Osteocyte (in vitro differentiated cells): ENCODE measurements at places on chromosomes 13 and 19. TPM values are rescaled to one million over a fixed set of nuclear protein-coding genes. Genes with fewer than 3 reads are reported as not detected.

GRCh38 chr13:20219577-20219976 lies 12.5 kb downstream of the GJB6 start:
- no peak overlapping the region for H3K27ac ChIP-seq
- no peaks in the 10 kb centered on the region for H3K4me1 ChIP-seq
- H3K27me3 ChIP-seq: peaks cover 54% of the 10 kb centered on the region
- no peaks in the 10 kb centered on the region for H3K36me3 ChIP-seq
- no peak overlapping the region for H3K4me3 ChIP-seq
- DNase-seq: no peak

GRCh38 chr13:30004204-30004603 lies 153.8 kb upstream of the UBL3 start:
- peaks cover 8% of the 10 kb centered on the region for H3K4me1 ChIP-seq
- no peak overlapping the region for H3K27ac ChIP-seq
- peak; percentile 59 for DNase-seq
- H3K4me3 ChIP-seq: no peak overlapping the region
- H3K27me3 ChIP-seq: no peaks in the 10 kb centered on the region

The CCDC70 gene
- not detected in 2 replicates for total RNA-seq

DNA sequence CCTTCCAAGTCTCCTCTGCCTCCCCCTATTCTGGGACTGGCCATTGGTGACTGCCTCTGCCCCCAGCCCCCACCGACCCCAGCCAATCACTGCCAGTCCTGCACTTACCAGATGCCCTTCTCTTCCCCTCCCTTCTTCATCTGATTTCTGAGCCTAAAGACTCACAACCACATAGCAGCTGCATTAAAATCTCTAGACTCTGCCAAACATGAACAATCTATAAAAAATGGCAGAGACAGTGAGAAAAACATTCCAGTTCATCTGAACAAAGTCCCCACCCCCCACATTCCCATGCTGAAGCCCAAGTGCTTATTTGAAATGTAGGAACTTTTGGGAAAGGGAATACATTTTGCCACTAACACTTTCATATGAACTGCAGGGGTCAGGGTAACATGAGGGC lies 60.8 kb downstream of the KCTD12 start:
- no peak overlapping the region for H3K27ac ChIP-seq
- no peaks in the 10 kb centered on the region for H3K36me3 ChIP-seq

- peaks cover 10% of the 10 kb centered on the region for H3K4me1 ChIP-seq
- H3K4me3 ChIP-seq: peak overlapping the region; percentile 87
- no peak for DNase-seq
- H3K27me3 ChIP-seq: no peaks in the 10 kb centered on the region
- H3K36me3 ChIP-seq: peaks cover 10% of the 10 kb centered on the region
Observed at GRCh38 chr19:7098096-7098495, 28.6 kb downstream of the ZNF557 start.

DNA sequence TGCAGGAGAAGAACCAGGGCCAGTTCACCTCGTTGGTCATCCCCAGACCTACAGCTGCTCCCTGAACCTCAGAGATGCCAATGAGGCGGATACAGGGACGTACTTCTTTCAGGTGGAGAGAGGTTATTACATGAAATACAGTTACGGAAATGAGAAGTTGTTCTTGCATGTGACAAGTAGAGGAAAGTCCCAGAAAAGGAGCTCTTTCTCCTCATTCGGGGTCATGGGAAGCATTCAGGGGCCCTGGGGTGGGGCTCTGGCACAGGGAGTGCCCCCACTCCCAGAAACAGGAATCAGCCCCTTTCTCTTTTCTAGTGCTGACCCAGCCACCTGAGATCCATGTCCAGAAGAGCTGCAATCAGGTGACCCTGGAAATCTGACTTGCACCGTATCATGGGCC lies 4.5 kb upstream of the SIGLEC9 start:
- H3K36me3 ChIP-seq: no peaks in the 10 kb centered on the region
- no peaks in the 10 kb centered on the region for H3K4me1 ChIP-seq
- no peak overlapping the region for H3K4me3 ChIP-seq
- no peaks in the 10 kb centered on the region for H3K27me3 ChIP-seq
- no peak for DNase-seq

- DNase-seq: no peak
- no peak overlapping the region for H3K27ac ChIP-seq
- no peaks in the 10 kb centered on the region for H3K27me3 ChIP-seq
- H3K4me1 ChIP-seq: peaks cover 16% of the 10 kb centered on the region
Observed at GRCh38 chr13:114269281-114269770, 12.1 kb upstream of the UPF3A start.

DNA sequence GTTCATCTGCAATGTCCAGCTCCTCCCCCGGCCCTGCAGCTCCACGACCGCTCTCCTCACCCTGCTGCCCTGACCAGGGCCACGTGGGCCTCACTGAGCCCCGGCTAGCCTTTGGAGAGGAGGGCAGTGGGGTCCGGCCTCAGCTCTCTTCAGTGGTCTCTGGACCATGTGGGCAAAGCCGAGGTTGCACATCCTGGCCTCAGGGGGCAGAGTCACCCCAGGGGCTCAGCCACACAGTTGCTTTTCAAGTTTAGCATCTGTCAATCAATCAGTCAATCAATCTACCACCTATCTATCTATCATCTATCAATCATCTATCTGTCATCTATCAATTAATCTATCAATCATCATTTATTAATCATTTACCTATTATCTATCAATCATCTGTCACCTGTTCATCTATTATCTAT lies 3.0 kb upstream of the DIRAS1 start:
- H3K4me1 ChIP-seq: peaks cover 45% of the 10 kb centered on the region
- no peaks in the 10 kb centered on the region for H3K27me3 ChIP-seq
- no peak overlapping the region for H3K27ac ChIP-seq
- no peaks in the 10 kb centered on the region for H3K36me3 ChIP-seq

DNA sequence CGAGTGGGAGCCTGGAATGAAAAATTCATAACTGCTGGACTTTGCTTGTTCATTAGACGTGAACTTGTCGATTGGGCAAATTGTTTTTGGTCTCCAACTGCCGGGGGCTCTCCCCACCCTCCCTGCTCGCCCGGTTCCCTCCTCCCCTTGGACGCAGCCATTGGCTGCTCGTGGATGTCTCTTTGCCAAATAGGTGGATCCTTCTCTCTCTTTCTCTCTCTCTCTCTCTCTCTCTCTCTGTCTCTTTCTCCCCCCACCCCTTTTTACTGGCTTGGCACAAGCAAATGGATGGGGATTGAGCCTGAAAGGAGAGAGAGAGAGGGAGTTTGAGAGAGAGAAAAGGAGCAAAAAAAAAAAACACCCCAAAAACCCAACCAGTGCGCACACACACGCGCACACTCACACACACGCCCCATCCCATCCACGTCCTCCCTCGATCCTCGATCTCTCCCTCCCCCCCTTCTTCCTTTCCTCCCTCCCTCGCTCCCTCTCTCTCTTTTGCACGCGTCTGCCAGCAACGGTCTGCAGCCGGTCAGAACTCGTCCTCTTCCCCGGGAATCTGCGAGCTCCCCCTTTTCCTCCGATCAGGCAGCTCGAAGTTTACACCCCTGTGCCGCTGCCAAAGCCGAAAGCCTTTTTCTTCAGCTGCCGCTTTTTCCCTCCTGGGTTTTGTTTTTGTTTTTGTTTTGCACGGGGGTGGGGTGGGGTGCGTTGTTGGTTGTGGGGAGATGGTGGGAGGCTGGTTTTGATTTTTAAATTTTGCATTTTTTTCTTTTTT lies 27.8 kb downstream of the NFIX start:
- DNase-seq: no peak
- peak overlapping the region; percentile 94 for H3K27ac ChIP-seq
- H3K36me3 ChIP-seq: peaks cover 30% of the 10 kb centered on the region
- peaks cover 60% of the 10 kb centered on the region for H3K27me3 ChIP-seq
- peaks cover 55% of the 10 kb centered on the region for H3K4me1 ChIP-seq

The ZNF573 gene
- total RNA-seq: 12.7 and 13.3 TPM in 2 replicates

The LRRC25 gene
- 0.16 TPM in 1 of 2 replicates, not detected in the other for total RNA-seq

GRCh38 chr13:91758724-91759123 lies 360.3 kb downstream of the GPC5 start:
- no peak overlapping the region for H3K27ac ChIP-seq
- H3K27me3 ChIP-seq: no peaks in the 10 kb centered on the region
- H3K4me1 ChIP-seq: no peaks in the 10 kb centered on the region

DNA sequence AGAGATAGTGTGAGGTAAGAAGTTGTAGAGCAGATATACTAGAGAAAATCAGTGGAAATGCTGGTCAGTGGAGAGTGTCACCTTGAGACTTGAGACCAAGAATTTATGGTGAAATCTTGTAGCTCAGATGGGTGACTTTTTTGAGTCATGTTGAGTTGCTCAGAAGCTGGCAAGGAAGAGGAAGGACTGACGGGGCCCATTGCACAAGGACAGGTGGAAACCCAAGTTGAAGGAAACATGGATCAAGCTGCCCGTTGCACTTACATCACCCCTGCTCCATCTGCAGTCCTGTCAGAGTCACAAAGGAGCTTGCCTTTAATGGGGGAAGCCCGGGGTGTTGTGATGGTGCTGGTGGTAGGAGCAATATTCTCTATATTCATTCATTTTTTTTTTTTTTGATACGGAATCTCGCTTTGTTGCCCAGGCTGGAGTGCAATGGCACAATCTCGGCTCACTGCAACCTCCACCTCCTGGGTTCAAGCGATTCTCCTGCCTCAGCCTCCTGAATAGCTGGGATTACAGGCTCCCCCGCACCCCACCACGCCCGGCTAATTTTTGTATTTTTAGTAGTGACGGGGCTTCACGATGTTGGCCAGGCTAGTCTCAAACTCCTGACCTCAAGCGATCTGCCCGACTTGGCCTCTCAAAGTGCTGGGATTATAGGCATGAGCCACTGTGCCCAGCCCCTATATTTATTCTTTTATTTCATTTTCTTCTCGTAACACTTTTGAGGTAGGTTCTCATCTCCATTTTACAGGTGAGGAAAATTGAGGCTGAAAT lies 27.4 kb downstream of the UBAC2 start:
- no peak for DNase-seq
- H3K27me3 ChIP-seq: no peaks in the 10 kb centered on the region
- H3K36me3 ChIP-seq: peaks cover 5% of the 10 kb centered on the region

GRCh38 chr13:32537580-32538142 lies 934 bp downstream of the N4BP2L2 start:
- H3K4me1 ChIP-seq: peaks cover 44% of the 10 kb centered on the region
- H3K4me3 ChIP-seq: peak overlapping the region; percentile 93
- H3K27me3 ChIP-seq: peaks cover 3% of the 10 kb centered on the region
- DNase-seq: no peak

DNA sequence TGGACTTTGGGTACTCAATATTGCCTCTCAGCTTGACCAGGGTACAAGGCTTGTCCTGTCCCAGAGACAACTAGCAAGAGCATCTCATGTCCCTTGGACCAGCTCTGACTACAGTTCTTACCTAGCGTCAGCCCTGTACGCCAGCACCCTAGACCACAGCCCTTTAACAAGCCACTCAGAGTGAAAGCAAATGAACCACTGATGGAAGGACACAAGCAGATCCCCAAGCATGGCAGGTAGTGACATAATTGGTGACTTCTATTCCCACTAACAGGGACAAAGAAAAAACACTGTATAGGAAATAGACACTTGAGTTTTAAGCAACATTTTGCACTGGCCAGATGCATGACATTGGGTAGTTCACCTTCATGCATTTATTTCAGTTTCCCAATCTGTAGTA lies 8.8 kb upstream of the LRCH1 start:
- no peaks in the 10 kb centered on the region for H3K27me3 ChIP-seq
- H3K4me1 ChIP-seq: peaks cover 4% of the 10 kb centered on the region
- no peak for DNase-seq
- no peak overlapping the region for H3K27ac ChIP-seq
- H3K4me3 ChIP-seq: no peak overlapping the region

DNA sequence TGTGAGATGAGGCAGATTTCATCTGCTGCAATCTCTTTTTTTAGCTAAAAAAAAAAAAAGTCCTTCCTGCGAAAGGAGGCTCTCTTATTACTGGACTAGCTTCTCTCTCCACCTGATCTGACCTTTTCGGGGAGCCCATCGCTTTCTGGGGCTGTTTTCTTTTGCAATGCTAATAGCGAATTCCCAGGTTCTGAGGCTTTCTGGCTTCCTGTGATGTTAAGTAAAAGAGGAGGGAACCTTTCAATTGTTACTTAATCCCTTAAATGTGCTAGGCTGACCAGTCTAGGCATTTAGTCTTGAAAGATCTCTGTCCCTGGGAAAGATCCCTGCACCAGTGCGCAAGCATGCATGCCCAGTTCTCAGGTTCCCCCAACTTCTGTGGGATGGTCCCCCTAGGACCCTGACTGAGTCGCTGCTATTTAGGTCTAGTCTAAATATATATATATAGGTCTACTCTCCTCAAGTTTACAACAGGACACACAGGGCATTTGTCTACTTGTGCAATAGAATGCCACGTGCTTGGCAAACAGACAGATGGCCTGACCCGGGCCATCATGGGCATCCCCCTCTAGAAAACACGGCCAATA lies 224.7 kb downstream of the ZNF536 start:
- DNase-seq: no peak
- no peaks in the 10 kb centered on the region for H3K27me3 ChIP-seq
- H3K4me3 ChIP-seq: no peak overlapping the region
- H3K4me1 ChIP-seq: no peaks in the 10 kb centered on the region
